ENCODE measurements at places on chromosomes 12 and 14.

DNA sequence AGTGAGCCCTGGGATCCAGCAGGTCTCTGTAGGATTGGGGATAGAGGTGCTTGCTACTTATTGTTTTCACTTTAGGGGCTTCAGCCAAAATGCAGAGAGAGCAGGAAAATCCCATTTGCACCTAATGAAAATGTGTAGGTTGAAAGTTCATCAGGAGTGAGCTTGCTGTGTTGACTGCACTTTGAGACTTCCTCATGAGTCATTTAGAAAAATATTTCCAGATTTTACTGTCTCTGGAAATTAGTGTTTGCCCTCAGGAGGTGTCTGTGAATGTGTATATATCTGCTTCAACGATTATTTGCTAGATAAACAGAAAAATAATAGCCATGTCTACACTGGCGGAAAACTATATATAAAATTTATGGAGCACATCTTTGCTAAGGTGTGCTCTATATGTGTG lies 159.3 kb downstream of the CAND1 start:
- DNase-seq = no peak

GRCh38 chr12:132806857-132807256 lies 21.8 kb downstream of the GOLGA3 start:
- no peak for DNase-seq

DNA sequence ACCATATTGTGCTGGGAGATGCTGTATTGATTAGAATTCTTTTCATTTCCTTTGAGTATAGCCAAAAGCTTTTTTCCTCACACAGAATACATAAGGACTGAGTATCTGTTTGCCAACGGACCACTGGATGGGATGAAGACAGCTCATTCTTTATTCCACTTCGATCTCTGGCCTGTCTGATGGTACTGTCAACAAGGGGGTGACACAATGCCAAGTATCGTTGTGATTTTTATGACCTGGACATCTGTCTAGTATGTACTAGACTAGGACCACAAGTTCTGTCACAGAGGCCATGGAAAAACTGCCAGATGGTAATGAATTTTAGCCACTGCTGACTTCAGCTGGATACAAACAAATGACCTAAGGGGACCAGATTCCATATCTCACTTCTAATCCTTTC lies 502.7 kb downstream of the SOX5 start:
- peak; percentile 46 for DNase-seq

DNA sequence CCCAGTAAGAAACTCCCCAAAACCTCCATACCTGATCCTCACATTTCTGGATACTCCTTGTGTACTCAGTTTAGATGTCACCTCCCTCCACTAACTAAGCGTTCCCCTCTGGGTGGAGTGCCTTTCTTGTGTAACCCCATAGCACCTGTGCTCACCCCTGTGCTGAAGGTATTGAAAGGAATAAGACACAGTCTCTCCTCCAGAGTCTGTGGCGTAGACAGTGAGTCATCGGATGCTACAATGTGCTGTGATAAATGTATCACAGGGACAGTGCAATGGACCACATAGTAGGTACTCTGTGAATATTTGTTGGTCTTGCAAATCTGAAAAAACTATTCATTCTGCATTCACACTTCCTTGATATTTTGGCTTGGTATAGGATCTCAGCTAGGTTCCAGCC lies 30.8 kb downstream of the TSPAN9 start:
- DNase-seq = peak; percentile 25

GRCh38 chr14:31993521-31993951 lies 83.6 kb upstream of the ARHGAP5 start:
- no peak for DNase-seq

DNA sequence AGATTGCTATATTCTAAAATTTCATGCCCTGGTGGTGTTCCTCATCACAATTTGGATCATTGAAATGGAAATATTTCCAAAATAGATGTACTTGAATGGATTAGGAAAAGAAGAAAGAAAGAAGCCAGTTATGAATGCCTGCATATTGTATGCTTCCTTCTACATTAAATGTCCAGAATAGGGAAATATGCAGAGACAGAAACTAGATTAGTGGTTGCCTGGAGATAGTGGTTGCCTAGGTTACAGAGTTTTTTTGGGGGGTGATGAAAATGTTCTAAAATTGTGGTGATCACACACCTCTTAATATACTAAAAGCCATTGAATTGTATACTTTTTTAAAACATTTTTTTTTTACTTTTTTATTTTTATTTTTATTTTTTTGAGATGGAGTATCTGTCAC lies 18.0 kb downstream of the TUBA1A start:
- DNase-seq = no peak

GRCh38 chr12:64461634-64462414 lies 9.9 kb downstream of the TBK1 start:
- no peak for DNase-seq

DNA sequence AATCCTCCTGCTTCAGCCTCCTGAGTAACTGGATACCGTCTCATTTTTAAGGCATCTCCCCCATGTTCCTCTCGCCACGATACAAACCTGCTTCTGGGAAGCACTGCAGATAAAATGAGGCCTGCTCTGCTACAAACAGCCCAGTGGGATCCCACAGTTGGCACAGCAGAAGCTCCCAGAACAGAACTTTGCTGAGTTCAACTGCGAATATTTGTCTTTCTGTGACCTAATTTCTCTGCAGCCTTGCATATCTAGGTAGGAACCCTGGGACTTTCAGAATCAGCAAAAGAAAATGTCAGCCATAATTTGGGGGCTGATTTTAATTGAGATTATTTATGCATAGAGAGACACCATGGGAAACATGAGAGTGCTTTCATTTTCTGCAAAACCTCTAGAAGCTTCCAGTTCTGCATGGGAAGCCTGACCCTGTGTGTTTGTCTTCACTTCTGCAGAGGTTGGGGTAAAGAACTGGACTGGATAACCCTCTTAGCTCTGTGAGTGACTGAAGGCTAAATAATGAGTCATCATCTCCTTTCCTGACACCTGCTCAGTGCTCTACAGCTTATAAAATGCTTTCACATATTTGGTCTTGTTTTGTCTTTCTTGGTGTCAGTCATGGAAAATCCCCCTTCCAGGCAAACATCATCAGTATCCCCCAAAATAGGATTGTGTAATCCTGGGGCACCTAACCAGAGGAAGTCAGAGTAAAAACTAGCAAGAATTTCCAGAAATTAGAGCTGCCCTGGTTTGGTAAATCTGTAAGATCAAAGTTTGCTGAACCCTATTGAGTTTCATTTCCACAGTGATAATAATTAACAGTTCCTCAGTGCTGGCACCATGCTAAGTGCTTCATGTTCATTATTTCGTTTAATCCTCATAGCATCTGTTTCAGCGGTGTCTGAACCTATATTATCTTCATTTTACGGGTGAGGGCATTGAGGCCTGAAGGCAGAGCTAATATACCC lies 185.8 kb downstream of the SLC15A4 start:
- peak; percentile 73 for DNase-seq

GRCh38 chr14:19799880-19800279 lies 3.7 kb upstream of the OR4N2 start:
- no peak for DNase-seq

- DNase-seq = no peak
These were observed 341.2 kb downstream of the C12orf75 start for GRCh38 chr12:105671720-105672119.

- peak; percentile 27 for DNase-seq
These were observed 11.6 kb upstream of the SMCO2 start for GRCh38 chr12:27434673-27435565.

GRCh38 chr12:81005606-81006005 lies 67.9 kb upstream of the LIN7A start:
- DNase-seq = peak; percentile 50

GRCh38 chr14:36656687-36657398 lies 4.8 kb upstream of the PAX9 start:
- DNase-seq = no peak

- DNase-seq = no peak
These were observed 426.9 kb downstream of the NOVA1 start for GRCh38 chr14:26170885-26171284.

DNA sequence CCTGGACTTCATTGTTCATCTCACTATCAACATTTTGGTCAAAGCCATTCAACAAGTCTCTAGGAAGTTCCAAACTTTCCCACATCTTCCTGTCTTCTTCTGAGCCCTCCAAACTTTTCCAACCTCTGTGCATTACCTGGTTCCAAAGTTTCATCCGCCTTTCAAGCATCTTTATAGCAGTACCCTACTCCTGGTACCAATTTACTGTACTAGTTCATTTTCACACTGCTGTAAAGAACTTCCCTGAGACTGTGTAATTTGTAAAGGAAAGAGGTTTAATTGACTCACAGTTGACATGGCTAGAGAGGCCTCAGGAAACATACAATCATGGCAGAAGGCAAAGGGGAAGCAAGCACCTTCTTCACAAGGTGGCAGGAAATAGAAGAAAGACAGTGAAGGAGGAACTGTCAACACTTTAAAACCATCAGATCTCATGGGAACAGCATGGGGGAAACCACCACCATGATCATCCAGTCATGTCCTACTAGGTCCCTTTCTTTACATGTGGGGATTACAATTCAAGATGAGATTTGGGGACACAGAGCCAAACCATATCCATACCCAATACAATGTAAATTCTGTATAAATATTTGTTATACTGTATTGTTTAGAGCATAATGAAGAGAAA lies 109.7 kb downstream of the C12orf75 start:
- DNase-seq = no peak

- peak; percentile 4 for DNase-seq
These were observed 48.2 kb downstream of the FOXA1 start for GRCh38 chr14:37546621-37547447.

DNA sequence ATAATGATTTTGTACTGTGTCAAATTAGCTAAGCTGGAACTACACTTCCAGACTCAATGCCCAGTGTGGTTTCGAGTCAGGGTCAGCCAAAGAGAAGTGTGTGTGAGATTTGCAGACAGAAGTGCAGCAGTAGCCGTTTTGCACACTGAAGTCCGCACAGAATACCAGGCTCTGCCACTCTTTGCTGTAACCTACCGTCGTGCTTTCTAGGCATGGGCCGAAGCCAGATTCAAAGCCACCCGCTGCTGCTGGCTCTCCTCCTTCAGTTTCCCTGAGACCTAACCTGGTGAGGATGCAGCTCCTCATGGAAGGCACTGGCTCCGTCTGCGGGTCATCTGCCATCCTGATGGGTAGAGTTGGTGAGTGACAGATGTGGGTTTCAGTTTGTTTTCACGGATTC lies 48.8 kb downstream of the LRTM2 start:
- no peak for DNase-seq

GRCh38 chr12:95074766-95075165 lies 1.3 kb upstream of the NR2C1 start:
- no peak for DNase-seq

DNA sequence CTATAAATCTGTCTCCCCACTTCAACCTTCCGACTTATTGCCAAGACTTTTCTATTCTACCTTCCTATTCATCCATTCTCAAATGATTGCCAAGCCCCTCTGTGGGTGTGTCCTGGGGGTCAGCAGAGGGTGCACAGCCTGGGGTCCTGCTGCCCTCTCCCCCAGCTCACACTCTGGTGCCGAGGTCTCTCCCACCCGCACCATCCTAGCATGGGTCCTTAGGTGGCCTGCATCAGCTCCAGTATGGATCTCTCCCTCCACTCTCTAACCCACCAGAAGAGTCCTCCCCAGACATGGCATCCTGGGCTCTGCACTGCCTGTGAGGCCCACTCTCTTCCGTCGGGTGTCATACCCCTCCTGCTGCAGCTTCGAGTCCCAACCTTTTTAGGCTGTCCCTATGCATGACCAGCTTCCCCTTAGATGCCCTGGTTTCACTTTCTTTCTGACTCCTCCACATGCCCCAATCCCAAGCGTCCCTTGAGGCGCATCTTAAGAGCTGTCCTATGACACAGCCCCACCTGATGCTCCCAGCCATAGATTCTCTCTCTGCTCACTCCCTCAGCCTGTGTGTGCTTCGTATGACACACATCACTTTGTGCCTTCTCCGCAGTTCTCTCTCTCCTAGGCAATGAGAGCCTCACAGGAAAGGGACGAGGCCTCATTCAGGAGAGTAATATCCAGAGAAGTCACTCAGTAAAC lies 43.9 kb downstream of the GIT2 start:
- DNase-seq = no peak

GRCh38 chr12:100671396-100672074 lies 98.1 kb downstream of the GAS2L3 start:
- peak; percentile 53 for DNase-seq

GRCh38 chr14:31320216-31320615 lies 100.1 kb downstream of the HEATR5A start:
- no peak for DNase-seq

DNA sequence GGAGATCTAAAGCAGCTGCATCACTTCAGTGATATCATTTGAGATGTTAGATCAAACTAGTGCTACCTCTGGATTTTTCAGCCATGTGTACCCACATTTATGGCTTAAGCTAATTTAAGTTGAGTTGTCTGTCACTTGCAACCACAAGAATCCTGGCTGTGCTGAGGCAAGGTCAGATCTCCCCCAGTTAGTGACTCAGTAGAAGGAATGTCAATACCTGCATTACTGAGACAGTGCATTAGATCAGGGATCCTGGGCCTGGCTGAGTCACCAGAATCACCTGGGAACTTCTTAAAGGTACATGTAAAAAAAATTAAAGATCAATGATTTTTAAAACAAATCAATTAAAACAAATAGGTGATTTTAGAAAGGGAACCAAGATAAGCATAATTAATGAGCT lies 84.6 kb upstream of the GRIN2B start:
- no peak for DNase-seq

- DNase-seq = no peak
These were observed 306.9 kb downstream of the AACS start for GRCh38 chr12:125372085-125372484.

GRCh38 chr12:77115471-77115870 lies 50.1 kb upstream of the E2F7 start:
- no peak for DNase-seq

GRCh38 chr14:105694961-105695360 lies 168.6 kb downstream of the TMEM121 start:
- no peak for DNase-seq

DNA sequence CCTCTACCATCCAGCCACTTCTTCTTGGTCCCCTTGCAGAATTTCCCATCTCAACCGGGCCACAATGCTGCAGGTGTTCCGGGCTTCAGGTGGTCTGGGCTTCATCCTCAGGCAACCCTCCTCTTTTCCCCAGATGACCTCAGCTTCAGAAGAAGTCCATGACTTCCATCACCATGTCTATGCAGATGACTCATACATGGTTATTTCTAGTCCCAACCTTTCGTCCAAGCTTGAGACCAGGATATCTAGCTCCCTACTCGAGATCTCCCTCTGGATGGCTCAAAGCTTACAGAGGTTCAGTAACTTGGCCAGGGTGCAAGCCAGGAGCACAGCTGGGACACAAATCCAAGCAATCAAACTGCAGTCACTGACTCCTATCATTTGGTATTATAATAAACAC lies 154.6 kb upstream of the NOS1 start:
- no peak for DNase-seq

- no peak for DNase-seq
These were observed 4.4 kb downstream of the MNAT1 start for GRCh38 chr14:60738843-60739508.
